ENCODE measurements at places on chromosomes 13 and 19.

DNA sequence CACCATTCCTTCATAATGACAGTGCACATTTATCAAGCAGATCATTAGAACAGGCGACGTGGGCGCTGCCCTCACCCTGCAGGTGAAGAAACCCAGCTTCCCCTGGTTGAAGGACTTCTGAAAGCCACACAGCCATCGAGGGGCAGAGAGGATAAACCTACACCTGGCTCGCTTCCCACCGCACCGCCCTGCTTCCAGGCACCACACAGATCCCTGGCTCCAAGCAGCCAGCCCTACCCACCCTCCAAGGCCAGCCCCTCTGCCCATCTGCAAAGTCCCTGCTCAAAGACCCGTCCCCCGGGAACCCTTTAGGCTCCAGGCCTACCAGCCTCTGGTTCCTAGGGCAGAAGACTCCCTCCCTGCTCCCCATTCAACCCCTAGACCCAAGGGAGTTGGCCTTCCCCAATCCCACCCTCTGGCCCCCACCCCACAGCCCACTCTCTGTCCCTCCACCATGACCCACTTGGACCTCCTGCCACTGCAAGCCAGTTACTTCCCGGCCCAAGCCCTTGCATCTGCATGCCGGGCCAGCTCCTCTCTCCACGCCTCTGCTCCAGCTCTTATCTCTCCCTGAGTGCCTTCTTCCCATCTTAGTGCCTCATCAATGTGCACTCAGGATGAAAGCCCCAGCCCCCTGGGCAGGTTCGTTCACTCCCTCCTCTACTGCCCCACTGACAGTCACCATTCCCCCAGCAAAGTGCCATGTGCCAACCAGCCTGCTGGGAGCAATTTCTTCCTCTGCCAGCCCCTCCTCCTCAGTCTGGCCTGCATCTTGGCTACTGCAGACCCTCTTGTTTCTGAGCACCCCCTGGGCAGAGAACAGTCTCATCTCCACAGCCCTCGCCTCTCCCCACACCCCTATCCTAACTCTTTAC is 28.0 kb downstream of the PEPD start:
- DNase-seq: no peak

DNA sequence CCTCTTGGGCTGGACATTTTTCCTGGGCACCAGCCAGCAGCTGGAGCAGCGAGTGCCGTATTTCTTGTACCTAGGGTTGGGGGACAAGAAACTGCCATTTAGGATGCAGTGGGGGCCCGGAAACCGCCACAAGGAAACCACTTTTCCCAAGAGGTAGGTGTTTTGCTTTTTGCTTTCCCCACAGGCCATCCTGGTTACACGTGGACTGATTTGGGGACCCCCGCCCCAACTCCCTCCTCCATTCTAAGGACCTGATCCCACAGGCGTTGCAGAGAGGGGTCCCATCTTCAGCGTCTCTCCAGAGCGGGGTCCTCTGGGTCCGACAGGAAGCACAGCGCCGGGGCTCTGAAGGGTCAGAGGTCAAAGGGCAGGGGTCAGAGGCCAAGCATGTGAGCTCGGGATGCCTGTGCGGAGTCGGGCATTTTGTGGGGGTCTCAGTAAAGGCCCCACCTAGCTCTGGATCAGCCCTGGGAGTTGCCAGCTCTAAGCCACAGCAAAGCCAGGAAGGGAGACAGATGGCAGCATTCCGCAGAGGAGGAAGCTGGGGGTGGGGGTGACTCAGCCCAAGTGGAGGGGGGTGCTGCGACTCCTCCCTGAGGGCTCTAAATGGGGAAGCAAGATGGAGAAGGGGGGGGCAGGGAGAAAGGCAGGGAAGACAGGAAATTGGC is 4.3 kb downstream of the ZGLP1 start:
- no peak for DNase-seq

- DNase-seq: no peak
These were observed 717.7 kb upstream of the ATXN8OS start for GRCh38 chr13:69389899-69390298.

- no peak for DNase-seq
These were observed 859.0 kb upstream of the SLITRK1 start for GRCh38 chr13:84741253-84741652.

DNA sequence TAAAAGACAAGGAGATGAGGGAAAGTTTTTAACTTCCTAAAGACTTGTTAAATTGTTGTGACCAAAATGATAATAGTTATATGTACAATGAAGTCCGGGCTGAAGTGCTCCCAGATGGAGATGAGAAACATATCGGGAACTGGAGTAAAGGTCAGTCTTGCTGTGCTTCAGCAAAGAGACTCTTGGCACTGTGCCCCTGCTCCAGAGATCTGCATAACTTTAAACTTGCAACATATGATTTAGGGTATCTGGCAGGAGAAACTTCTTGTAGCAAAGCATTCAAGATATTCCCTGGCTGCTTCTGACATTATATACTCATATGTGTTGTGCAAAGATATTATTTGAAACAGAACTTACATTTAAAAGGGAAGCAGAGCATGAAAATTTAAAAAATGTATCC is 786.6 kb upstream of the SLITRK6 start:
- no peak for DNase-seq

GRCh38 chr19:13665125-13665905 is 99.0 kb upstream of the MRI1 start:
- no peak for DNase-seq

- DNase-seq: no peak
These were observed 568.3 kb upstream of the GPC6 start for GRCh38 chr13:92658293-92658692.

GRCh38 chr19:55590109-55590508 is 9.2 kb downstream of the FIZ1 start:
- no peak for DNase-seq

- no peak for DNase-seq
These were observed 79.4 kb upstream of the FNDC3A start for GRCh38 chr13:48896312-48896711.

GRCh38 chr19:49839713-49840112 is 11.2 kb upstream of the PTOV1 start:
- DNase-seq: no peak

DNA sequence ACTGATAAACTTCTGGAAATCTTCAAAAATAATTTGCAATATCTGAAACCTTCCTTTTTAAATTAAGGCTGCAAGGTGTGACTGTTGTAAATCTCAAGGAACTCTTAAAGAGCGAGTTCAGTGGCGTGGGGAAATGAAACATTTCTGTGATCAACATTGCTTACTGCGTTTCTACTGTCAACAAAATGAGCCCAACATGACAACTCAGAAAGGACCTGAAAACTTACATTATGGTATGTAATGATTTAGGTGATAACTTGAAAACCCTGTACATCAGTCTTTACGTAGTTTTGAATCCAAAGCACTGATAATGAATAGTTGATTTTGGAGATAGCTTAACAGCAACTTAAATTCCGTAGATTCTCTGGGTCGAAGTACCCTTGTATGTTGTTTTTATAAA is 92.8 kb downstream of the ZMYM2 start:
- DNase-seq: no peak

DNA sequence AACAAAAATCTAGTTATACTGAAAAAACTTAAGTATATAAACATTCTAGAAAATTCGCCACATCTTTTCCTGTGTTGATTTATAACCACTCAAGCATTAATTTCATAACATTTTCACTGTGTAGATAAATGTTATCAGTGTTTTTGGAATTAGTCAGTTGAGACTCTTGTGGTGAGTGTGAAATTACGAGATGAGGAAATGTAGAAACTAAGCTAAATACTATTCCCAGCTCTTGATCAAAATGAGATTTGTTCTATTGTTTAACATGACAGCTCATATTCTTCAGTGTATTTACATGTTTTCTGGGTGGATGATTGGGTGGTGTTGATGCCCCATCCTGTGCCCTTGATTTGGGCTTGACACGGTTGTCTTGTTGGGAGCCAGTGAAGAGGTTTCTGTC is 406.8 kb downstream of the DACH1 start:
- DNase-seq: no peak

DNA sequence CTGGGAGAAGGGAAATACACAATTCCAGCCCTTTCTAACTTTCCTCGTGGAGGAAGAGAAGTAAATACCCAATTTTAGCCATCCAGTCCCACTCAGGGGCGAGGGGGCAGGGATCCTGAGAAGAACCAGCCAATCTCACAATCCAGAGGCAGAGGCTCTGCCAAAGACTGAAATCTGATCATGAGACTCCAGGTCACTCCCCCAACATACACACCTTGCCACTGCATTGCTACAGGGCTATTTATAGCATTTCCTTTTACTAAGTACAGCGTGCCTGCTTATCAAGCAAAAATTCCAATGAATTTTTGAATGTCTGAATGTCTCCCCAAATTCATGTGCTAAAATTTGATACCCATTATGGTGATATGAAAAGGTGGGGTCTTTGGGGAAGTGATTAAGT is 1687.5 kb downstream of the EFNB2 start:
- DNase-seq: no peak

GRCh38 chr13:48783181-48783630 is 129.5 kb downstream of the CYSLTR2 start:
- no peak for DNase-seq

DNA sequence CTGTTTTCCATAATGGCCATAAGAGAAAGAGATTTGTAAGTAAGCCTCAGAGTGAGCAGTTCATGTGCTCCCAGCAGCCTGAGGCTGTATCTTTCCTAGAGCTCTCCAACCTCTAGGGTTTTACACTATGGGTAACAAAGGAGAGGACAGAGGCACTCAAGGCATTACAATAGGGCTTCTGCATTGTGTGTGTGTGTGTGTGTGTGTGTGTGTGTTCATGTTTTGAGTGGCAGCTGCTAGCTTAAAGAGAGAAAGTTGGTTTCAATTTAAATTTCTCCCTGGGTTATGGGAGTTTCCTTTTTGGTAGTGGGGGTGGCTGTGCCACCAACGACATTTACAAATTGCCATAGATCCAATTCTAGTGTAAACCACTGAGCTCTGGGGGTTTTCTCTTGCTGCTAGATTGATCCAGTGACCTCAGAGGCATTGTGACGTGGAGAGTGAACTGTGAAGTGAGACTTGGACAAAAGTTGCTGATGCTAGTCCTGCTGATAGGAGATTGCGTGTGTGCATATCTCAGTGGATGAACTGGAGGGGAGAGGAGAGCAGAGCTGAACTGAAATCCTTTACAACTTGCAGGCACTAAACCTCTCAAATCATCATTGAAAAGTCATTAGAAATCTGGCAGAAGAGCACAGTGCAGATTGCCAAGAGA is 67.2 kb upstream of the OLFM4 start:
- no peak for DNase-seq

GRCh38 chr13:31204592-31204991 is 4.8 kb downstream of the B3GLCT start:
- no peak for DNase-seq

DNA sequence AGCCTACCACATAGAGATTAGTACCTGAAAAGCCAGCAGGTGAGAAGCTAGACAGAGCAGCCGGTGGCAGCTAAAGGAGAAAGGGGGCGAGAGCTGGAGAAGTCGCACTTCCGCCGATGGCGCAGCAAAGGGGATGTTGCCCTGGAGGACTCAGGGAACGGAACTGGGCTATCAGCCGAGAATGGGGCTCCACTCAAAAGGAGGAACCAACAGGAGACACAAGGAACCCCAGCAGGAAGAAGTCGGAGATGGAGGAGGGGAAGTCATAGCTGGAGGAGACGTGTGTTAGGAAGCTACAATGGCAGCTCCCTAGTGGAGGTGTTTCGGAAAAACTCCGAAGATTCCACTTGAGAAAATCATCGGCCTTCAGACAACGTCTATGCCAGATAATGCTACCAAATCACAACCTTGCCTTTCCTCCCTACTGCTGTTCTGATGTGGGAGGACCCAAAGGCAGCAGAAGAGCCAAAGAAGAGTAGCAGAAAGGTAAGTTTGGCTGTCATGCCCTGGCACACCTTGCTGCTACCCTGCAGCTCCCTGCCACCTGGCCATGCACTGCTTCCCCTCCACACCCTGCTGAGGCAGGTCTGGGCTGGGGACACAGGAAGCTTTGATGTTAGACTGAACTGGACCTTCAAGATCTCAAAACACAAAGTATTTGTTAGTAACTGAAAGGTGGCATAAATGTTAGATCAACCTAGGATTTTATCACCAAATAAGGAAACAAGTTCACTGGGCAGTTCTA is 127.9 kb downstream of the DLEU7 start:
- DNase-seq: no peak

DNA sequence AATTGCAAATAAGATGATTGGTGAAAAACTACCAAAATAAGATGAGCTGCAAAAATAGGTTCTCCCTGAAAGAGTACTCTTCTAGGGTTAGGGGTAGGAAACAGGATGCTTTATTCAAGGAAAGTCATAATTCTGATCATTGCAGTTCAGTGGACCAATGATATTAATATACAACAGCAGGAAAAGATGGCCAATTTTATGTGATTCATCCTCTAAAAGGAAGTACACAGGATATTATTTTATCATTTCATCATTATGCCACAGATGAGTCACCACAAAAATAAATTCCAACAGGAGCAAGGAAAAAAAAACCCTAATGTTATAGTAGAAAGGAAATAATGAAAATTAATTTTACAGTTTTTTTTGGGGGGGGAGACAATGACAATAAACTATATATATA is 205.0 kb downstream of the NALCN start:
- DNase-seq: no peak

DNA sequence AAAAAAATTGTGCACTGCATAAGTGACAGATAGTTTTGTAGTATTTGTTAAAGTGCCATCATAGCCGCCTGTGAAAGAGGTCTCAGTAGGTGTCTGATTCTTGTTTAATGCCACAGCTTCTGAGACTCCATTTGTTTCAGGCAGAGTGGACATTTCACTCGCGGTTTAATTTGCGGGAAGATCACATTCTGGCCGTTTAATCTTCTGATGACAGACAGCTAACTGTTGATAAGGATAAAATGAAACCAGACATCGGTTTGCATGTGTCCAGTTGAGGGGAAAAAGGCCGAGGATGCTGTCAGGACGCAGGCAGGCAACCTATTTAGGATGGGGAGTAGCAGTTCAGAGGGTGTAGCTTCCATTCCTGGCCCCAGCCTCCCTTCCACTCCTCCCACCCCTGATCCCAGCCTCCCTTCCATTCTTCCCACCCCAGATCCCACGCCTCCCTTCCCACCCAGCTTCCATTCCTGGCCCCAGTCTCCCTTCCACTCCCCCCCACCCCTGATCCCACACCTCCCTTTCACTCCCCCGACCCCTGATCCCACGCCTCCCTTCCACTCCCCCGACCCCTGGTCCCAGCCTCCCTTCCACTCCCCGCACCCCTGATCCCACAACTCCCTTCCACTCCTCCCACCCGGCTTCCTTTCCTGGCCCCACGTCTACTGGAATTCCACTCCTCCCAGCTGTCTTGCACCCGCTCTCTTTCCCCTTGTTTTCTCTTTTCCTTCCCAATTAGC is 23.8 kb downstream of the ATP11A start:
- DNase-seq: no peak

DNA sequence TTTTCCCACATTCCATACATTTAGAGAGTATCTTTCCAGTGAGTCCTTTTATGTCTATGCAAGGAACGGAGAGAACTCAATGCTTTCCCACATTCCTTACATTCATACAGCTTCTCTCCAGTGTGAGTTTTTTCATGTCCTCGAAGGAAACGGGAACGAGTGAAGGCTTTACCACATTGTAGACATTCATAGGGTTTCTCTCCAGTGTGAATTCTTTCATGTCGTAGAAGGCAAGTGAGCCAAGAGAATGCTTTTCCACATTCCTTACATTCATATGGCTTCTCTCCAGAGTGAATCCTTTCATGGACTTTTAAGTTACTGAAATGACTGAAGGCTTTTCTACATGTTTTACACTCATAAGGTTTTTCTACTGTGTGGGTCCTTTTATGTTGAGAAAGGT is 17.1 kb downstream of the ZNF823 start:
- DNase-seq: no peak

- peak; percentile 24 for DNase-seq
These were observed 32.7 kb upstream of the MICU2 start for GRCh38 chr13:21636656-21637055.

GRCh38 chr19:31701146-31701545 is 351.9 kb upstream of the TSHZ3 start:
- DNase-seq: no peak

GRCh38 chr13:28533441-28534166 is 38.7 kb upstream of the FLT1 start:
- no peak for DNase-seq
